ENCODE measurements at places on chromosomes 16 and 17. TPM values are rescaled to one million over a fixed set of nuclear protein-coding genes. Genes with fewer than 3 reads are reported as not detected.

Gene LRRC36
- not detected for total RNA-seq

Gene KCNH6
- total RNA-seq = 0.08 TPM

Gene TEKT3
- 0.46 TPM for total RNA-seq

Gene PIK3R6
- total RNA-seq = 0.97 TPM

Gene HAP1
- 0.89 TPM for total RNA-seq

Gene CNTNAP4
- not detected for total RNA-seq

Gene NPW
- 1.6 TPM for total RNA-seq

DNA sequence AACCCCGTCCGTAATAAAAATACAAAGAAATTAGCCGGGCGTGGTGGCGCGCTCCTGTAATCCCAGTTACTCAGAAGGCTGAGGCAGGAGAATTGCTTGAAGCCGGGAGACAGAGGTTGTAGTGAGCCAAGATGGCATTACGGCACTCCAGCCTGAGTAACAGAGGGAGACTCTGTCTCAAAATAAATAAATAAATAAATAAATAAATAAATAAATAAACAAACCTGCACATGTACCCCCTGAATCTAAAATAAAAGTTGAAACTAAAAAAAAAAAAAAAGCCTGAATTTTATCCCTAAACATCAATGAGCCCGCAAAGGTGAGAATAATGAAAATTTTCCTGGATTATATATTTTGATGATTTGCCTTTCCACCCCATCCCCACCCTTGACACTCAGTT, 124.7 kb downstream of the CDH11 start:
- no peak for DNase-seq

- DNase-seq = no peak
Observed at GRCh38 chr17:37318931-37319594, 56.7 kb upstream of the C17orf78 start.

GRCh38 chr17:37410357-37410756, 3.7 kb downstream of the TADA2A start:
- DNase-seq = no peak

DNA sequence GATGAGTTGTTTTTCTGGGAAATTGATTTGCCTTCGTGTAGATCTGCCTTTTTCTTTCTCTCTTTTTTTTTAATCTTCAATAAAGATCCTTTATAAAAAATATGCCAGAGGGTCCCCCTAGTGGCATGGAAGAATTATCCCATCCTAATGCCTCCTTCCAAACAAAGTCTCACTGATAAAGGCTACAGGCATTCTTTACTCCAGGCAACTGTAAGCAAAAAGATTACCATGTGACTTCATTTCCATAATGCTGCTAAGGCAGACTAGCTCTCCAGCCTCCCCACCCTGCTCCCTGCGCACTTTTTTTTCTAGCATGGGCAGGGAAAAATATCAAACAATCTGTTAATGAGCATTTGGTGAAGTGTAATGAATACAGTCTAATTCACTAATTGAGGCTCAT, 220.2 kb upstream of the CDH8 start:
- DNase-seq = no peak

DNA sequence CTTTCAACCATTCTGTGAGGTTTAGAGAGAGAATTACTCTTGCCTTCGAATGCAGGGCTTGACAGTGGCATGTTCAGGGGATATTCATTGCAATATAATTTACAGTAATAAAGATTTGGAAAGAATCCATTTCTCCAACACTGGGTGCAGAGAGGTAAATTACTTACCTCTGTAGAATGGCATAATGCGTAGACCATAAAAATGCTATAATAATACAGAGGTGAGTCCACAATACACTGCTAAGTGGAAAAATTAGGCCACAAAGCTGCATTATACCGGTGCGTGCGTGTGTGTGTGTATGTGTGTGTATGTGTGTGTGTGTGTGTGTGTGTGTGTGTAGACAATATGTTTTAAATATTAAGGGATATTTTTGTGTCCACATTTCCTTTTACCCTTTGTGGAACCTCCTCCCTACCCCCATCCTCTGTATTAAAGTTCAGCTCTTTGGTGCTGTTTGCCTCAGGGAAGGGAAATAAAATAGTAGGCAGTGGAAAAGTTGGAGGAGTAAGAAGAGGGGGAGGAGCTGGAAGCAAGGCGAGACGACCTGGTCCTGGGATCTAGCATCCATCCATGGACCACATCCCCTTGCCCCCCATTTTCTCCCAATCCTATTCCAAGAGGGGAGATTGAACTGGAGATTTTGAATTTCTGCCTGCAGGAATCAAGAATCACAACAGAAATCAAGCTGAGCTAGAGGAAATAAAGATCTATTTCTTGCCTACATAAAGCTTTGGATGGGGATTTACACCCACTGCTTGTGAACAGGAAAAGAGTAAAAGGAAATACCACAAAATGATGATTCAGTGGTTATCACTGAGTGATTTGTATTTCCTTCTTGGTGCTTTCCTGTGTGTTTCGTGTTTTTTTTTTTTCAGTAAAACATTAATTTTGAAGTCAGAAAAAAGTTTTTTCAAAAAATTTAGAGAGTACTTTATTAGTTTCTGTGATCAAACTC, 124.8 kb downstream of the RGS9 start:
- DNase-seq = peak; percentile 4

DNA sequence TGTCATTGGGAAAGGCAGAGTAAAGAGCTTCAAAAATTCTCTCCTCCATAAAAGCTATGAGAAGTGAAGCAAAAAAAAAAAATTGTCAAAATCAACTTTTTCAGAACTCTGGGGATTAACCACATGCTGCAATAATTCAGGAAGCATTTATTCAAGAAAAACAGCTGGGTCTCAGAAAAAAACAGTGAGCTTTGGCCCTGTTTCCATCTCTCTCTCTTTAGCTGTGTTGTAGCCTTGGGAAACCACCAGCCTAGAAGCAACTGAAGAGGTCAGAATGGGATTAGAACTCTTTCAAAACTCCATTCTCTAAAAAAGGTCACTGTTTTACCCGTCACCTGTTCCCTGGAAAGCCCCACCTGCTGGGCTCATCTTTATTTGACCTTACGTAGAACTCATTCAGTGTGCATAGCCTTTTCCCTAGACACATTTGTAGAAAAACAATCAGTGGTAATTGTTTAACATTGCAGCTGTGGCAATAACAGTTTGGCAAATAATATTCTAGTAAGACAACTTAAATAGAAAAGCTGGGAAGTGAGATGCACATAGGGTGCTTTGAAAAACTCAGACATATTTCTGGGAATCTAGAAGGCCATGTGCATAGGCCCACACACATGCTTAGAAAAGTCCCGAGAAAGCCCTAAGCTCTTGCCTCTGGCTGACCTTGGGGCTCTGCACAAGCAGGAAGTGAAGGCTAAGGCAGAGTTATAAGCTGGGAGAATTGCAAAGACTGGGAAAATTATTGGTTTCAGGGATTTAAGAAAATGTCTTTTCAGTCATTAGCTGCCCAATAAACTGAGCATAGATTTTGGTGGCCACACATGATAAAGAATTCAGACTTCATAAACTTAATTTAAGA, 18.0 kb downstream of the SLC5A11 start:
- no peak for DNase-seq
